Activated CD8-positive, alpha-beta T cell treated with anti-CD3 and anti-CD28 coated beads for 36 hours (primary cell): ENCODE measurements at places on chromosomes 13 and 19.

DNA sequence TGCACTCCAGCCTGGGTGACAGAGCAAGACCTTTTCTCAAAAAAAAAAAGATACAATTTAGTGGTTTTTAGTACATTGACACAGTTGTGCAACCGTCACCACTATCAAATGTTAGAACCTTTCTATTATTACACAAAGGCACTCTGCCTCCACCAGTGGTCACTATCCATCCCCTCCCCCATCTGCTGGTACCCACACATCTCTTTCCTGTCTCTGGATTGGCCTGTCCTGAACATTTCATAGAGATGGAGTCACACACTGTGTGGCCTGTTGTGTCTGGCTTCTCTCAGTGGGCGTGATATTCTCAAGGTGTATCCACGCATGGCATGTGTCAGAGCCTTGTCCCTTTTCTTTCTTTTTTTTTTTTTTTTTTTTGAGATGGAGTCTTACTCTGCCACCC is 11.2 kb downstream of the KDM4B start:
- no peak for DNase-seq

DNA sequence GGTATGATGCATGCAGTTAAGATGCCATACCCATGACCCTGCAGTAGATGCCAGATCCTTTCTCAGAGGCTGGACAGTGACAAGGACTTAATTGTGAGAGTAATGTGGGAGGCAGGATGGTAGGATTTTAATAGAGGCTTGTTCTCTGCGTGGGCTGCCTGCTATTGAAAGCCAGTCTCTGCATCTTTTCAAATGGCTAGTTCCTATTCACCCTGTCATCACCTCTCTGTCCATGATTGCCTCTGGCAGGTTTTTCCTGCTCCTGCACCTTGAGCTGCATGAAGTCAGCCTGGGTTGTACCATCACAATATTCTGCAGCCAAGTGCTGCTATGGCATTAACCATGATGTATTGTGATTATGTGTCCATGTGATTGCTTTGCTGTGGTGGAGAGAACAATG is 440.5 kb downstream of the ITGBL1 start:
- no peak for DNase-seq

- DNase-seq, result no peak
These were observed 632 bp upstream of the MTIF3 start for GRCh38 chr13:27450921-27451471.

DNA sequence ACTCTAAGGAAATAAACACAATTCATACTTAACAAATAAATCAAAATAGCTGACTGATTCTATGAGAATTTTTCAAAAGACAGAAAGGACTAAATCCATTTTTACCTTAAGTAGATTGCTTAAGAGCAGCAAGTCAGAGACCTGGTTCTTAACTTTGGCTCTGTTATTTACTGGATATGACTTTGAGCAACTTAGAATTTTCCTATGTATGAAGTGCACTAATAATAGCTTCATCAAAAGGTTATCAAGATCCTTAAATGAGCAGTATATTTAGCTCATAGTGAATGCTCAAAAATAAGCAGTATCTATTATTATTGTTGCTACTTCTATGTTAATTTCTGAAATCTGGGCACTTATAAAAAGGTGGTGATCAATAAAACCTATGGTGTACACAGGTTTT is 95.3 kb downstream of the POSTN start:
- no peak for DNase-seq

DNA sequence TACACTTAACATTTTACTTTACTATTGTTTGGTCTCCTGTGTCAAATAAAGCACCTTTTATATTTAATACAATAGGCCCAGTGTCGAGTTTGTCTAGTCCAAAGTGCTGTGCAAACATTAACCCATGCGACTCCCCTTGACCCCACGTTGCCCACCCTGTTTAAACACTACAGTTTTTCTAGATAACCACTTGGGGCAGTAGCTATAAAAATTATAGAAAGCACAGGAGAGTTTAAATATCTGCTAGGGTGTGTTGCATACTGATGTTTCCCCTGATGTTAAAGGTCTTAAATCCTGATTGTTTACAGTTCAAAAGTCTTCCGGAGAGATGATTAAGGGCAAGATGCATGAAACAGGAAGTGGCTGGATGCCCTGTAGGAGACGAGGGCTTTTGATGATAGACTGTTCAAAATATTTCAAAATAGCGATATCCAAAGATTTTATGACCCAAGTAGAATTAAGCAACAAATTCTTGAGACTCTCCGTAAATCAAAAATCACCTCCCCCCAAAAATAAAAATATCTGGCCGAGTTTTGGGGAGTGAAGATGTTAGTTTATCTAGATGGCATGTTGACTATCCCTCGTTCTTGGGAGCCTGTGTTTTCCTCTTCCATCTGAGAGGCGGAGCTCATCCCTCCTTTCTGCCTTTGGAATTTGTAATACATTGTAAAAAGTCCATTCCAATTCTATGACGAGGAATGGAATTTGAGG is 167.1 kb downstream of the FGF9 start:
- no peak for DNase-seq

- DNase-seq, result no peak
These were observed 20.7 kb downstream of the LYPD3 start for GRCh38 chr19:43444531-43445287.

DNA sequence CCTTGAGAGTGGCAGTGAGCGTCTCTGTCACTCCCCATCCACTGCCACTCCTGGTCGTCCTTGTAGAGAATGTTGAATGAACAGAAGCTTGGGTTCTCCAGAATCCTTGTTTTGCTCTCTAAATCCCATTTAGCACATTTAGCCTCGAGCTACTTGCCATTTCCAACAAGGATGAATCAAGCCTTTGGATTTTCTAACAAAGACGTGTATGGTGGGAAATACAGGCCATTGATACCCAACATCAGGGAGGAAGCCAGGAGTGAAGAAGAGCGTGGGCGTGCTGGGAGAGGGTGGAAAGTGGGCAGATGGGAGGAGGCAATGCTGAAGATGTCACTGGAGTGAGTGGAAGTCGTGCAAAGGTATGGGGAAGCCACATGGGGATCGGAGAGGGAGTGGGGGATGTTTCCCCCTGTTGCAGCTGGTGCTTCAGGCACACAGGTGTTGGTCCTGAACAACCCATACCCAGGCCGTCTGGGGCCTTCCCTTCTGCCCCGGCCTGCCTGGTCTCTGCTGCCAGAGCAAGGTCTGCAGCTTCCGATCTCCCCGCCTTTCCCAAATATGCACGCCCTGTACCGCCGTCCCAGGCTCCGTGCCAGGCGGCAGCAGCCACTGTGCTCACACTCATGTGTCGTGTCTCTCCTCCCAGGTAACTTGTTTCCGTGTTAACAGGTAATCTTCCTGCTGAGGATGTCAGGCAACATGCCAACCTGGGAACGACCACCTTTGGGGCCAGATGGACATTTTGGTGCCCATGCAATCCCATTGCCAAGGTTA is 48.7 kb downstream of the ZIC5 start:
- DNase-seq, result no peak

- DNase-seq, result no peak
These were observed 16.7 kb downstream of the ZNF556 start for GRCh38 chr19:2883686-2884439.

GRCh38 chr13:24271601-24272451 is 37.6 kb upstream of the C1QTNF9 start:
- DNase-seq, result peak; percentile 78

- DNase-seq, result peak; percentile 6
These were observed at the start of gene EDNRB for GRCh38 chr13:77918391-77919245. Gene EDNRB (minus strand): TSS chr13:77918831. CDS start chr13:77918573, 258 bp downstream.

DNA sequence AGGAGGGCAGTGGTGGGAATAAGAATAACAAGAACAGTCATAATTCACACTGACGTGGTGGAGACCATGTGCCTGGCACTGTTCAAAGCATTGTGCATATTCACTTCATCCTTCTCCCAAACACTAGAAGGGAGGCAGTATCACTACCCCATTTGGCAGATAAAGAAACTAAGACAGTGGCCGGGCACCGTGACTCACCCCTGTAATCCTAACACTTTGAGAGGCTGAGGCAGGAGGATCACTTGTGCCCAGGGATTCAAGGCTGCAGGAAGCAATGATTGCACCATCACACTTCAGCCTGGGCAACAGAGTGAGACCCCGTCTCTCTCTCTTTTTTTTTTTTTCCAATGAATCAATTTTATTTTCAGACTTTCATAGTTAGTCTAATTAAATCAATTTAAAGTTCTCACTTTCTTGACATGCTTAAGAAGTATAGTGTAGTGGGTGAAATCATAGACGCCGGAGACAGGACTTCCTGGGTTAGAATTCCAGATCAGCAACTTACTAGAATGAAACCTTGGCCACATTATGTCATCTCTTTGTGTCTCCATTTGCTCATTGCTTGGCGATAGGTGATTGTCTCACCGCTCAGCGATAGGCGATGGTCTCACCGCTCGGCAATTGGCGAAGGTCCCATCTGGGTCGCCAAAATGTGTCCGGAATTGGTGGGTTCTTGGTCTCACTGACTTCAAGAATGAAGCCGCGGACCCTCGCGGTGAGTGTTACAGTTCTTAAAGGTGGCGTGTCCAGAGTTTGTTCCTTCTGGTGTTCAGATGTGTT is 5.3 kb upstream of the ATG4D start:
- no peak for DNase-seq

GRCh38 chr19:29562299-29563297 is 36.8 kb downstream of the VSTM2B start:
- DNase-seq, result no peak

GRCh38 chr13:40517486-40518480 is 148.7 kb downstream of the FOXO1 start:
- DNase-seq, result peak; percentile 66
